ENCODE measurements at places on chromosomes 3 and 15.
A peak's percentile ranks its signal among the peaks of the same experiment; 100 is the strongest.

GRCh38 chr3:142489572-142490323 is 41.9 kb upstream of the XRN1 start:
- no peak for DNase-seq

DNA sequence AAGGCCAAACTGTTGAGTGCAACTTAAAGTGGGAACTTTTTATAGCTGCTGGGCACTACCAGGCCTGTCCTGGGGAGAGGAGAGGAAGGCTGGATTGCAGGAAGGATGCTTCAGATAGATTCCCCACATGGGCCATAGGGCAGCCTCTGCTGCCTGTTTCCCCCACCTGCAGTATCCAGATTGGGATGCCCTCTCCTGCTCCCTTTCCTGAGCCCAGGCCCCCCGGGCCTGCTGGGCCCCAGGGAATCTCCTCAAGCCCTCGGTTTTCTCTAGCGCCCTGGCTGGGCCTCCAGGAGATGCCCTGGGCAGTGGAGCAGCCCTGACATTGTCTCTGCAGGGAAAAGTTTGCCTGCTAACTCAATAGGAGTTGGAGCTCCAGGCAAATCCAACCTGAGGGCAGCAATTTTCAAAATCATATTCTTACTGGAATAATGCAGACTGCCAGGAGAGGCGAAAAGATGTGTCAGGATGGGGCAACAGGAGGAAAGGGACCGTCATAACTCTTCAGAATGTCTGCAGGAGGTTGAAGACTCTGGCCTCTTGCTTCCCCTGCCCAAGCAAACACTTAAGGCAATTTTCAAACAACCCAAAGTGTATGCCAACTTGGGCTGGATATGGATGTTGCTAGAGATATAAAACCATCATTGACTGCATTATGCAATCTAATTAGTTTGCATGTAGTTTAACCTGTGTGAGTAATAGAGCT is 4.4 kb downstream of the NR2F2 start:
- DNase-seq = no peak

- DNase-seq = no peak
Measured at GRCh38 chr15:85316244-85316934, 64.0 kb upstream of the AKAP13 start.

DNA sequence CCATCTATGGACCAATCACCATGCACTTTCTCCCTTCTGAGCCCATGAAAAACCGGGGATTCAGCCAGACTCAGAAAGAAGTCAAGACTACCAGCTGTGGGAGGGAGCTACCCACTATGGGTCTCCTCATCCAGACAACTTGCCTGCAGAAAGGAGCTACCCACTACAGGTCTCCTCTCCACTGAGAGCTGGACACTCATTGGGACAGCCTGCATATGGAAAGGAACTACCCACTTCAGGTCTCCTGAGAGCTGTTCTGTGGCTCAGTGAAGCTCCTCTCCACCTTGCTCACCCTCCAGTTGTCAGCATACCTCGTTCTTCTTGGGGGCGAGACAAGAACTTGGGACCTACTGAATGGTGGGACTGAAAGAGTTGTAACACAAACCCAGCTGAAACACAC is 22.3 kb upstream of the ZBED2 start:
- DNase-seq = no peak

- no peak for DNase-seq
Measured at GRCh38 chr3:158842976-158843375, 41.1 kb downstream of the MFSD1 start.

GRCh38 chr3:159260049-159260662 is 458.3 kb downstream of the MFSD1 start:
- peak; percentile 24 for DNase-seq

- no peak for DNase-seq
Measured at GRCh38 chr3:113685956-113686721, 10.3 kb downstream of the USF3 start.

DNA sequence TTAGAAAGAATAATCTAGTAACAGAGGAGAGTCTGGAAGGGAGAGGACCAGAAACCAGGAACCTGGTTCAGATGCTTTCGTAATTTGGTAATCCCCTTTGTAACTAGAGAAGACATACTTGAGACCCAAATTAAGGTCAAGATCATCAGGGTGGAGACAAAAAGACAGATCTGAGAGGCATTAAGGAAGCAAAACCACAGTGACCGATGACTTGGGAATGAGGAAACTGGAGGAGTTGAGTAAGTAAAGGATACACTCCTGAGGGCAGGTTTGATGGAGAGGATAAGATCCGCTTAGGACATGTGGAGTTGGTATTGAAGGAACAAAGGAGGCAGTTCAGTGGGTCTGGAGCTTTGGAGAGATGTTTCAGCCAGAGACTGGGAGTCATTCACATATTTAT is 23.6 kb upstream of the BCL2A1 start:
- no peak for DNase-seq

GRCh38 chr3:133478624-133479023 is 78.8 kb downstream of the BFSP2 start:
- no peak for DNase-seq

Measured in stimulated activated CD4-positive, alpha-beta T cell treated with anti-CD3 and anti-CD28 coated beads, Interleukin-2, amount 100 ng/mL, for 48 hours (primary cell).